Hair follicle dermal papilla cell (primary cell): ENCODE measurements at places on chromosomes 4 and X. TPM values are rescaled to one million over a fixed set of nuclear protein-coding genes. Genes with fewer than 3 reads are reported as not detected.

NUDT10 gene
- 2.8 and 3.3 TPM in 2 replicates for total RNA-seq

TMEM131L gene
- total RNA-seq: 21.1 and 23.2 TPM in 2 replicates

XK gene
- total RNA-seq: under 0.01 TPM in 2 replicates

ZCCHC13 gene
- total RNA-seq: not detected in 2 replicates

PTPN13 gene
- 133 and 200 TPM in 2 replicates for total RNA-seq

RGN gene
- 4.0 and 5.0 TPM in 2 replicates for total RNA-seq

ASMT gene
- 0.12 TPM in 1 of 2 replicates, not detected in the other for total RNA-seq

VEGFC gene
- total RNA-seq: 22.8 and 24.7 TPM in 2 replicates

PPARGC1A gene
- 10.2 and 15.9 TPM in 2 replicates for total RNA-seq

TMEM31 gene
- not detected in 2 replicates for total RNA-seq

YIPF7 gene
- total RNA-seq: not detected in 2 replicates

WWC2 gene
- total RNA-seq: 40.4 and 40.6 TPM in 2 replicates

SLC10A4 gene
- total RNA-seq: not detected in 2 replicates

SSX2 gene
- not detected in 2 replicates for total RNA-seq

MMRN1 gene
- total RNA-seq: not detected in 2 replicates

GSX2 gene
- total RNA-seq: not detected in 2 replicates

TCP11X2 gene
- 0.16 TPM in 1 of 2 replicates, not detected in the other for total RNA-seq

FREM3 gene
- under 0.01 TPM in 1 of 2 replicates, not detected in the other for total RNA-seq

PAGE1 gene
- total RNA-seq: not detected in 2 replicates

GYG2 gene
- total RNA-seq: 0.61 and 0.97 TPM in 2 replicates

OR13H1 gene
- total RNA-seq: not detected in 2 replicates

UGT2B10 gene
- total RNA-seq: not detected in 2 replicates

WAS gene
- 0.36 TPM in 1 of 2 replicates, not detected in the other for total RNA-seq

BEND4 gene
- total RNA-seq: not detected in 2 replicates

GLRA3 gene
- total RNA-seq: under 0.01 TPM in 1 of 2 replicates, not detected in the other

NXF2B gene
- not detected in 2 replicates for total RNA-seq

SHISA3 gene
- not detected in 2 replicates for total RNA-seq

ARSJ gene
- 41.5 and 49.2 TPM in 2 replicates for total RNA-seq

CSAG1 gene
- not detected in 2 replicates for total RNA-seq

CXCL3 gene
- total RNA-seq: 1.1 and 5.2 TPM in 2 replicates
